Kidney epithelial cell (primary cell): ENCODE measurements at places on chromosomes 7 and 10. TPM values are rescaled to one million over a fixed set of nuclear protein-coding genes. Genes with fewer than 3 reads are reported as not detected.

DNA sequence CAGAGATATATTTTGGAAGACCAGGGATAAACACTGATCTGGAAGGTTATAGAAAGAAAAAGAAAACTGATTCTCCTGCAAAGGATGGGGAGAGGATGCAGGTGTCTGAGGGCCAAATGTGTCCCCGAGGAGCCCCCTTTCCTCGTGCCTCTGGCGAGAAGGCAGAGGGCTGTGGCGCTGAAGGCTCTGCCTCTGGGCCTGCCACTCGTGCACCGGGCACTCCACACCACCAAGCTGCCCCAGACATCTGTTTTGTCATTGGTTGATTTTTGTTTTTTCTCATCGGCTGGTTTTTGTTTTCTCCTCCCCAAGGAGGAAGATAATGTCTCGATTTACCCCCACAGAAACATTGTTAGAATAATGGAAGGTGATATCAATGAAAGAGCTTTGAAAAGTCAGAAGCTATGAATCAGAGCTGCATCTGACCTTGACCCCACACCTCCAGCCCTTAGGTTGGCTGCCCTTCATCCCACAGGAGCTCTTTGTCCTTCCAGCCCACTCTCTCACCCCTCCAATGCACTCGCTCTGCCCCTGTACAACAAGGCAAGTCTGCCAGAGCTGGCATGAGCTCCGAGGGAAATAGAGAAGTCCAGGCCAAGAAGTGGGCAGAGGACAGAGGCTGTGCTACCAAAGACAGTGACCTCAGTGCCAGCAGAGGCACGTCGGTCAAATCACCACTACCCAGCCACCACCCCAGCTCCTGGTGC, 124.8 kb downstream of the TCERG1L start:
- no peak for DNase-seq

DNA sequence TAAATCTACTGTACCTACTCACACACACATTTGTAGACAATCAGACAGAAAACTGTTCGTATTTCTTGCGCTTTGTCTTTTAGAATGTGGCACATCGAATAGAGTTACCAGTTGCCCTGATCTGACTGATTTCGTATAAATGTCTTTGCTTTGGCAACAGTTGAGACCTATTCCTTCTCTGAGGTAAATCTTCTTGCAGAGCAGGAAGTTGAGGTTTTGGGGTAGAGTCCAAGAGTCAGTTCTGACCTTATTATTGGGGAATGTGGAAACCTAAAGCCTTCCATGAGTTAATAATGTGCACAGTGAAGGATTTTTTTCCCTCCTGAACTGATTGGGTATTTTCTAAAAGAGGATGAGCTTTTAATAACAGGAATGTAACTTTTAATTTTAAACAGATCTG, 135.3 kb downstream of the KIAA1217 start:
- peak; percentile 91 for DNase-seq

The GDF2 gene
- total RNA-seq = not detected in 2 replicates

GRCh38 chr10:4405828-4406227, 420.2 kb upstream of the AKR1E2 start:
- no peak for DNase-seq

DNA sequence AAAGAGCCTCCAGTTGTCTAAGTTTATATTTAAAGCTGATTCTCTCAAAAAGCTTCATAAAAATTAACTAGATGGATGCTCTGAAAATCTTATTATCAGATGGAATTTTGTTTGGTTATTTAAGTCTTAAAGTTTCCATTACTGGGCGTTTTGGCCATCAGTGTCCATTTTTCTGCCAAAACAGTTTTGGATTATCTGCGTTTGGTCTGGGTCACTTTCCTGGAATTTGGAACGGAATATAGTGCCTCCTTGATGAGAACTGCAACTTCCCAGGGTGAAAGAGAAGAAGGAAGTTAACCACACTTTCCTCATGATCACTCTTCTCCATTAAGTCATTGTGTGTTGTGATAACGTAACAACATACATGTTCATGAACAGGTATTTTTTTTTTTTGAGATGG, 764.9 kb upstream of the AUTS2 start:
- DNase-seq = no peak

DNA sequence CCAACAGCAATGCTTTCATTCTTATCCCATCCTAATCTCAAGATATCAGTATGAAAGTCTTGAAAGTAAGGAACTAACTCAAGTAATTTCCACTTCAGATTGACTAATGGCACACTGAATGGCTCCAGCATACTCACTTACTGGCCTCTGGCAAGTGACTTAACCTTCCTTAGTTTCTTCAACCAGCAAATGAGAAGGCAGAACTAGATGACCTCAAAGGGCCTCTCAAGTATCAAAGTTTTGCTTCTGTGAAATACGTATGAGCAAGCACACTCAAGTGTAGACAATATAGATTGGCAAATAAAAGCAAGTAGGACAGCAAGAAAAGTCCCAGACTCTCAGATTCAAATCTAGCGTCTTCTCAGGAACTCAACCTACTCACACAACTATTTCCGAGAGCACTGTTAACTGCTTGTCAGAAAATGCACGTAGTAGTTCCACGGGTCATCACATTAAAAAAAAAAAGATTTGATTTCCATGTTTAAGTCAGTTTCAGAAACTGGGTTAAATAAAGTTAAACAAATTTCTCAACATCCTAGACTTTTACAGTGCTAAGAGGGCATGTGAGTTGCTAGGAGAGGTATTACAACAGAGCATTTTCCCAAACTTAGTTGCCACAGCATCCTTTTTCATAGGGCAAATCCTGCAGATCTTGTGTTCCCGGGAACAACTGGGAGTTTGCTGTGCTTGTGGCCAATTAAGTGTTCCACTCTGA, 276.9 kb upstream of the KLF14 start:
- no peak for DNase-seq

GRCh38 chr7:117871778-117872538, 1.3 kb downstream of the CTTNBP2 start:
- no peak for DNase-seq

The DENND11 gene
- total RNA-seq = 17.0 and 18.9 TPM in 2 replicates
